ENCODE measurements at places on chromosomes 13 and 19.

DNA sequence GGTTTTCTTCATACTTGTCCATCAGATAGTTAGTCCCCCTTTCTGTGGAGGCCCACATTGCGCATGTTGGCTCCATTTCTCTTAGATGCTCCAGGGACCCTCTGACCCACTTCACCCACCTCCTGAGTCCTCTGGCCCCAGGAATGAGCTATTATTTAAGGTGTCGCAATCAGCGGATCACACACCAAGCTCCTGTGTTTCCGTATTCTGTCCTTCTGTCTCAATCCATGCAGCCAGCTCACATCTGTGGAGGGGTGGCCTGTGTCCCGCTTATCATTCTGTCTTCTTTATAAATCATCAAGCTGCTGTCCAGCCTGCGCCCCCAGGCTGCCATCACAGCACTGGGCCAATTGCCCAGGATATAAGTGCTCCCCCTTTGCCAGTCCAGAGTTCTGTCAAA lies 4.7 kb downstream of the ZNF230 start:
- no peak for DNase-seq

- peak; percentile 63 for DNase-seq
Observed at GRCh38 chr19:17079710-17080439, 4.3 kb downstream of the MYO9B start.

GRCh38 chr13:40928980-40929379 lies 90.1 kb downstream of the ELF1 start:
- no peak for DNase-seq

DNA sequence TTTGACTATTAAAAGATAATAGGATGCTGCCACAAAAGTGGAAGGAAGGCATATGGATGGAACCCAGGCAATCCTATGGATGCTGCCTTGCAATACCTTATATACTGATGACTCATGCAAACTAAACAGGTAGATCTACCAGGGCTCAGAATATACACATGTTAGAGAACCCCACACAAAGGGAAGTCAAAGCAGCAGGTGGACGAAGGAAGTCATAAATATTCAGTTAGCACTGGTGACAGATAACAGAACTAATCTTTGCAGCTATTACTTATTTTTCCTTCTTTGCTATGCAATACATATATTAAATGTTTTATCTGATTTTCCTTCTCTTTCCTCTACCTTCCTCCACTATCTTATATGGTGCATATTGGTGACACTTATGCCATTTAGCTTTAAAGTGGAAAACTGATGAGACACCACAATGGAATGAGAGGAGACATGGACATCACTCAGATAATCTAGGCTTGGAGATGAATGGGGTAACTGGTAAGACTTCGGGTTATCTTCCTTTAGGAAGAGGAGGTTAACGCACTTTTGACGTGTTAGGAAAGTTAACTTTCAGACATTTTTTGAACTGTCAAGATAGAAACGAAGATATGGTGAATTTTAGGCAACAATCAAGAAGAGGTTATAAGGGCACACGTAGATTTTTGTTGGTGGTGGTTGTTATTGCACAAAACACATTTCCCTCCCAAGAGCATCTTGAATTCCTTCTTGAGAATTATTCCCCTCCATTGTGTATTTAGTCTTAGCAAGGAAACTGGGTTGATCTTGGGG lies 39.8 kb upstream of the MBNL2 start:
- no peak for DNase-seq

GRCh38 chr13:113102727-113103126 lies 2.9 kb upstream of the F7 start:
- no peak for DNase-seq

DNA sequence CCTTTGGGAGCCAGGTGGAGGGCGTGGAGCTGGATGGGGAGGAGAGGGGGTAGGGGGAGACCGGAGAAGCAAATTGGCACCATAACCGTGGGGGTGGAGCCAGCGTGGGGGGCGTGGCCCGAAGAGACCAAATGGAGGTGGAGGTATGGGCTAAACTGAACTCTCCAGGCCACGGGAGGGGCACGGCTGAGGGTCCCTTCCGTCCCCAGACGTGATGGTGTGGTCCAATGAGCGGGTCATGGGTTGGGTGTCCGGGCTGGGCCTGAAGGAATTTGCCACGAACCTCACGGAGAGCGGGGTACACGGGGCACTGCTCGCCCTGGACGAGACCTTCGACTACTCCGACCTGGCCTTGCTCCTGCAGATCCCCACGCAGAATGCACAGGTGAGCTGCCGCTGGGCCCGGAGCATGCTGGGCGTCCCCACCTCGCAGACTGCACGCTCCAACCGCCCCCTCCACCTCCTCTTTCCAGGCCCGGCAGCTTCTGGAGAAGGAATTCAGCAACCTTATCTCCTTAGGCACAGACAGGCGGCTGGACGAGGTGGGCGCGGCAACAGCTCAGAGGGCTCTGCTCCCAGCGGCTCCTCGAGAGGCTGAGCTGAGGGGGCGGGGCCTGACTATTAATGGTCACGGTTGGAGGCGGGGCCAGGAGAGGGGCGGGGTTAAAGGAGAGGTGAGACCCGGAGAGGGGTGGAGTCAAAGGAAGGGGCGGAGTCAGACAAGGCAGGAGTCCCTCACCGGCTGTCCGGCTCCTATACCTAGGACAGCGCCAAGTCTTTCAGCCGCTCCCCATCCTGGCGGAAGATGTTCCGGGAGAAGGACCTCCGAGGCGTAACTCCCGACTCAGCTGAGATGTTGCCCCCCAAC lies 6.2 kb downstream of the HRC start:
- no peak for DNase-seq

DNA sequence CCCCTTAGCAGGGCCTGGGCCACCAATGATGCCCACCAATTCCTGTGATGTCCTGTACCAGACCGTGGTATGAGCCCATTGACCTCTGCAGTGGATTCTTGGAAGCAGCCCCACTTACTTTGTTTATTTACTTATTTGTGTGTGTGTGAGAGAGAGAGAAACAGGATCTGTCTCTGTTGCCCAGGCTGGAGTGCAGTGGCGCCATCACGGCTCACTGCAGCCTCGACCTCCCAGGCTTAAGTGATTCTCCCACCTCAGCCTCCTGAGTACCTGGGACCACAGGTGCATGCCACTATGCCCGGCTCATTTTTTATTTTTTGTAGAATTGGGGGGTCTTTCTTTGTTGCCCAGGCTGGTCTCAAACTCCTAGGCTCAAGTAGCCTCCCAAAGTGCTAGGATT lies 13.0 kb downstream of the MYO9B start:
- no peak for DNase-seq

DNA sequence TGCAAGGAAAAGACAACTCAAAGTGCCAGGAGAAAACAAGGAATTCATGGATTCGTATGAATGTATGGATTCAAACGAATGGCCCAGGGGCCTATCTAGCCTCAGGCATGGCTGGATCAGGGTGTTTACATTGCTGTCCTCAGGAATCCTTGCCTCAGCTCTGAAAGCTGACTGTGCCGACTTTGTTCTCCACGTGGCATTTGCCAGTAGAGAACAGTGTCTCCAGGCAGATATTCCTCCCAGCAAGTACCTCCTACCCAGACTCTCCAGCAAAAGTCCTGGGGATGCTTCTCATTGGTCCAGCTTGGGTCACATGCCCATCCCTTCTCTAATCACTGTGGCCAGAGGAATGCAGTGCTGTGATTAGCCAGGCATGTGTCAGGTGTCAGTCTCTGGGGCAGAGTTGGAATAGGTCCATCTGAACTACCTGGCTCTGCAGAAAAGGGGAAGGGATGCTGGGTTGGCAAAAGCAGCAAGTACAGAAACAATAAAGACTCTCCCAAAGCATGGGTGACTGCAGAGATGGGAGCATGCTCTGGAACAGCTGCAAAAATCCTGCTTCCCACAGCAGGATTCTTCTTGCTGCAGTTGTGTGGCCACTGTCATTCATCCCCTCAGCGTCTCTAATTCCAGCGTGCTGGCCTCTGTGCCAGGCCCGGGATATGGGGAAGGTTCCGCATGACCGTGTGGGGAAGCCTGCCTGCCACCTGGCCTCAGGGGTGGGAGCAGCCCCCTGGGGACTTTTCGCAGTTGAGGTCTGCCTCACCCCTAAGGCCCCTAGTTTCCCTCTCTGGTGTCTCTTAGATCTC lies 30.0 kb downstream of the CCNE1 start:
- no peak for DNase-seq

DNA sequence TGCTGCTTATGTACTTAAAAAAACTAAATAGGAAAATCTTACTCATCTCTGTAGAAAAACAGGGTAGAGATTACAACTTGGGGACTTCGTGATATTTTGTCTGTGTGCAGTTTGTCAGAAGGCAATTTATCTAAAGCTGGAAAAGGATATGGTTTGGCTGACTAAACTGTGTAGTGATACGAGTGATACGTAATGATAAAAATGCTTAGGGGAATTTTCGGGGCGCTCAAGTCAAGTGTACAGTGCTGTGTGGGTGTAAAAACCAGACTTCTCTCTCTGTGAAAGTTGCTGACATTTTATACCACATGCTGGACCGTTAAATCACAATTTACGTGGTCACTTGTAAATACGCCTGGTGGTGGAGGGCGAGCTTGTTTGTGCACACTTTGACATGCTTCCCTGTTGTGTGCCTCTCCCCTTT lies 221.7 kb downstream of the KCNRG start:
- no peak for DNase-seq

DNA sequence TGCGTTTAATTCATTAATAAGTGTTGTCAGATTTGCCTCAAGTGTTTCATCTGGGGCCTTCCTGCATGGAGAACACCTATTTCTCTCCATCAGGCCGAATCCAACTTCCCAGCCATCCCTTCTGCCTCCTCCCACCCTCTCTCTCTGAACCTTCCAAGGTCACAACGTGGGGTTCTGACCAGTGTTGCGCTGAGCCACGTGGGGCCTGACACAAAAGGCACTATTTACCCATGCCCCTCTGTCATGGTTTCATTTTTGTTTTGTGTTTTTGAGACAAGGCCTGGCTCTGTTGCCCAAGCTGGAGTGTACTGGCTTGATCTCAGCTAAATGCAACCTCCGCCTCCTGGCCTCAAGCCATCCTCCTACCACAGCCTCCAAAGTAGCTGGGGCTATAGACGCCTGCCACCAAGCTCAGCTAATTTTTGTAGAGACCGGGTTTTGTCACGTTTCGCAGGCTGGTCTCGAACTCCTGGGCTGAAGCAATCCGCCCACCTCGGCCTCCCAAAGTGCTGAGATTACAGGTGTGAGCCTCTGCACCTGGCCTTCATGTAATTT lies 8.6 kb upstream of the IRGC start:
- no peak for DNase-seq

DNA sequence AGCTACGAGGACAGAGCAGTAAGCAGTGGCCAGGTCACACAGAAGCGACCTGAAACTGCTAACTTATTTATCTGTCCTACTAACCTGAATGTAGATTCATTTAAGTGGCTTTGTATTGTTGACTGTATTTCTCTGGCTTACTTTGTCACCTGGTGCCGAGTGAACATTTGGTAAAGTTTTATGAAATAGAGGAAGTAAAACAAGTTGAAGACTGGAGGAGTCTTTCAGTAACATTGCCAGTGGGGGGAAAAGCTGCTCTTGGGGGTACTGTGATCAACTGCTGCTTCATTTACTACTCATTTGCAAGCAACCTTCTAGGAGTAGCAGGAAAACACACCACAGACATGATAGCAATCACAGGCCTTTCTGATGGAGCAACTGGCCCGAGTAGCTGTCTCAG lies 615.0 kb downstream of the FGF9 start:
- DNase-seq = no peak

GRCh38 chr13:97191615-97192014 lies 30.5 kb upstream of the MBNL2 start:
- no peak for DNase-seq

- peak; percentile 55 for DNase-seq
Observed at GRCh38 chr13:40102854-40103253, 447.4 kb downstream of the COG6 start.

GRCh38 chr19:46748325-46749109 lies 2.3 kb upstream of the STRN4 start:
- no peak for DNase-seq

- DNase-seq = no peak
Observed at GRCh38 chr19:18846862-18847548, 15.2 kb downstream of the UPF1 start.

GRCh38 chr13:42041011-42041683 lies 7.3 kb upstream of the DGKH start:
- DNase-seq = no peak

DNA sequence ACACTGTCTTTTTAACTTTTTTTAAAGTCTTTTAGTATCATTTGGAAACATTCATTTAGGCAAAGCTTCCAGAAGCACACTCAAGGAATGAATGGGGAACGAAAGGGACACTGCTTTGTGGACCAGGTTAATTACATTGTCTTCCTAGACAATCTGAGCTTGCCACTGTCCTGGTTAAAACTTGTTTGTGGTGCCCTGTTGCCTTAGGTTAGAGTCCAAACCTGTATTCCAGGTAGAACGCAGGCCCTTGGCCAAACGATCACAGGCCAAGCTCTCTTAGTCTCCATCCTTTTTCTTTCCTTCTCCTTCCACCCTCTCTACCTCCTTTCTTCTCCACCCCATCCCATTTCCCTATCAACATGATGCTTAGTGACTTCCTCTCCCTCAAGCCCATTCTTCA lies 66.8 kb downstream of the ERCC5 start:
- DNase-seq = no peak

- DNase-seq = no peak
Observed at GRCh38 chr19:5850743-5851293, 431 bp downstream of the FUT3 start.

GRCh38 chr13:44932171-44932849 lies 57.0 kb downstream of the NUFIP1 start:
- DNase-seq = no peak

DNA sequence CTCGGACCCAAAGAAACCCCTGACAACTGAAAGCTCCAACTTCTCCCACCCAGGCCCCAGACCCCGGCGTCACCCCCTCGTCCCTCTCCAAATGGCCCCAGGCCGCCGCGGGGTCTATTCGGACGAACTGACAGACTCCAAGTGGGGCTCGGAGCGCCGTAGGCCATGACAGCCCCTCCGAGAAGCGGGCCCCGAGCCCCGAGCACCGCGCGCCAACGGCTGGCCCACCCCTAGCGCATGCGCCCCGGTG lies 360 bp downstream of the DDX39A start:
- DNase-seq = no peak

DNA sequence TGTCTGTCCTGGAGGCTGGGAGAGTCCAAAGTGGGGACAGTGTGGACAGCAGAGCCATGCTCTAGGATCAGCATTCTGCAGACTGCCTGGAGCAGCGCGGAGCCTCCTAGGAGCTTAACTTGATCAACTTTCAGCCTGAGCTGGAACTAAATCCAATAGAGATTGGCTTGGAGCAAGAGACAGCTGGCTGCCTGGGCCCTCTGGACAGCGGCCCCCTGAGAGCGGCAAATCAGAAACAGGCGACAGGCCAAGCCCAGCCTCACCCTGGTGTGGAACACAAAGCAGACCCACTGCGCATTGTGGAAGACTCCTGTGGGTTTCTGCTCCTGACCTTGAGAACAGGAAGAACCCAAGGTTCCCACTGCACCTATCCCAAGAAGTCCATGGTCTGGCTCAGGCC lies 462.2 kb downstream of the TSHZ3 start:
- DNase-seq = no peak

GRCh38 chr13:34230271-34230670 lies 412.3 kb downstream of the RFC3 start:
- DNase-seq = no peak

- no peak for DNase-seq
Observed at GRCh38 chr19:38907670-38908069, 4.3 kb downstream of the CCER2 start.

- no peak for DNase-seq
Observed at GRCh38 chr19:48967346-48968178, 2.5 kb downstream of the FTL start.

- DNase-seq = no peak
Observed at GRCh38 chr19:38661996-38662395, 14.5 kb downstream of the ACTN4 start.

- DNase-seq = no peak
Observed at GRCh38 chr19:47353307-47353712, 4.2 kb downstream of the DHX34 start.
